ENCODE measurements at places on chromosomes 2 and 18. TPM values are rescaled to one million over a fixed set of nuclear protein-coding genes. Genes with fewer than 3 reads are reported as not detected.

DNA sequence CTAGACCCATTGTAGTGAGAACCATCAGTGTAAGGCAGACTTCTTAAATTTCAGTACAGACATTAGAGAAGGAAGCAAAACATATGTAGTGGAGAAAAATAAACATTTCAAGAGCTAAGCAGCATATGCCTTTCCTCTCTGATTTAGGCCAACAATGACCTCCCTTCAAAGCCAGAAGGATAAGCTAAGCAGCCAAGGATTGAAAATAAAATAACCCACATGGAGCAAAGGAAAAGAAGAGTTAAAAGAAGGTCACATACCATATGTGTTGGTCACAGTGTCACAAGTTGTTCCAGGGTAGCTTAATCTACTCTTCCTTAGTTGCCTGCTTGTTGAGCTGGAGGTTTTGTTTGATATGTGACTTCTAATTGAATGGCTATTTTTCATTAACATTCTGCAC lies 15.6 kb upstream of the LAMA1 start:
- H3K4me1 ChIP-seq, result no peaks in the 10 kb centered on the region
- peaks cover 2% of the 10 kb centered on the region for H3K27me3 ChIP-seq
- H3K36me3 ChIP-seq, result no peaks in the 10 kb centered on the region
- H3K4me3 ChIP-seq, result no peak overlapping the region
- no peak overlapping the region for H3K27ac ChIP-seq

GRCh38 chr2:115549611-115550130 lies 1107.2 kb downstream of the DPP10 start:
- H3K27ac ChIP-seq, result no peak overlapping the region
- H3K4me3 ChIP-seq, result no peak overlapping the region
- H3K36me3 ChIP-seq, result no peaks in the 10 kb centered on the region

KCNIP3 gene
- total RNA-seq, result 21.6 TPM

DNA sequence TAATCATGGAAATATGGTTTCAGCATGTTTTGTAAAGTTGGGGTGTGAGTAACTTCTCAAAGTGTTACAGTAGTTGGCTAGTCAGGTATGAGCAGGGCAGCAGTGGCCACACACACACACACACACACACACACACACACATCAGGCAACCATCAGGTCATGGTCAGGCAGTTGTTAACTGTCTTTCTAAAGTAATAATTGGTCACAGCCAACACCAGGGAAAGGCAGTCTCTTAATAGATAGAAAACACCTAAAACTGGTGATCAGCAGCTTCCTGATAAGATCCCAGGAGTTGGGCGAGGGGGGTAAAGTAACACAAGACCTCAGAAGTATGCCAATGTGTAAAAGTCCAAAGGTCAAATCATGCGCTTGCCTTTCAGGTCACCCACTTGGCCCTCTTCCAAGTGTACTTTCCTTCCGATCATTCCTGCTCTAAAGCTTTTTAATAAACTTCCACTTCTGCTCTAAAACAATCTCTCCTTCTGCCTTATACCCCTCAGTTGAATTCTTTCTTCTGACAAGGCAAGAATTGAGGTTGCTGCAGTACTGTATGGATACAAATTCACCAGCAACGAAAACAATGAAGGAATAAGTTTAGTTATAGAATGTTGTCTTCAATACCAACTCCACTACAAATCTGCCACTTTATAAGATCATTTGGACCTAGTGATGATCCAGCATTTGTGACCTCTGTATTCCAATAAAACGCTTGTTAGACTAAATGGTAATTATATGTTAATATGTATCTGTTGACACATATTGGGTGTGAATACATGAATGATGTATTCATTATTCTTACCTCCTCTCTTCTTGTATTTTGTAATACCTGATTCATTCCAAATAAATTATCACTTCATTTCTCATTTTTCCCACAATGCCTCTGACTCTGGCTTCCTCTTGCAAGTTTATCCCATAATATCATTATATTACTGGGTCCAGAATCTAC lies 254.3 kb downstream of the METTL4 start:
- no peaks in the 10 kb centered on the region for H3K27me3 ChIP-seq
- no peak overlapping the region for H3K27ac ChIP-seq
- H3K4me3 ChIP-seq, result no peak overlapping the region
